ENCODE measurements at places on chromosomes 2 and 18.

DNA sequence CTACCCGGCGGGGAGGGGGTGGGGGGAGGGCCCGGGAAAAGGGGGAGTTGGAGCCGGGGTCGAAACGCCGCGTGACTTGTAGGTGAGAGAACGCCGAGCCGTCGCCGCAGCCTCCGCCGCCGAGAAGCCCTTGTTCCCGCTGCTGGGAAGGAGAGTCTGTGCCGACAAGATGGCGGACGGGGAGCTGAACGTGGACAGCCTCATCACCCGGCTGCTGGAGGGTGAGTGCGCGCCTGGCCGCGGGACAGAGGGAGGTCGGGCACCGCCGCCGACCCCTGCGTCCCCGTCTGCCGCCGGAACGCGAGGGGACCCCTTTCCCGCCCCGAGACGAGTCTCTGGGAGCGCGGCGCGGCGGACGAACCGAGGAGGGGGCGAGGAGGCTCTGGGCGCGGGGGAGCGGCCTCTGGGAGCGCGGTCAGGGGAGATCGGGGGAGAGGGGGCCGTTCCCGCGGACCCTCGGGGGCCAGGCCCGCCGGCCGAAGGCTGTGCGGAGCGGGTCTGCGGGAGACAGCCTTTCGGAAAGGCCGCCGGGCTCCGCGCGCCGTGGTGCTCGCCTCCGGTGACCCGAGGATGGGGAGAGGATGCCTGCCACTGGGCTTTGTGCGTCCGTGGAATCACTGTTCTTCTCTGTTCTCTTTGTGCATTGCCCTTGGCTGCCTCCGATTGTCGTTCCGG lies 463 bp downstream of the PPP1CB start:
- DNase-seq = no peak

DNA sequence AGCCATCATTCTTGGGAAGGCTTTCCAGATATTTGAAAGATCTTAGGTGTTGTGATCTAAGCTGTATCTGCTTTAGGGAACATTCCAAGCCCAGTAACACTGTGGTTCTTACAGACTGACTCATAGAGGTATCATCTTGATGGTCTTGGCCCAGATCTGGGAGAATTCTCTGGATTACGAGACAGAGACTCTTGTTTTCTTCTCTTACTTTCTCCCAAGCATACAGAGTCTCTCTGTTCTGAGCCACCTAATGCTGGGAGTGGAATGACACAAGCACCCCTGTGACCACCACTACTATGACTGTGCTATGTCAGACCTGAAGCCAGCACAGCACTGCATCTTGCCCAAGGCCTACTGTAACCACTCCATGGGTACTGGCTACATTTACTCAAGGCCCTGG lies 81.0 kb upstream of the EPAS1 start:
- no peak for DNase-seq

- no peak for DNase-seq
Observed at GRCh38 chr2:150167711-150168110, 319.8 kb downstream of the RND3 start.

- DNase-seq = no peak
Observed at GRCh38 chr2:32663864-32664263, 36.0 kb downstream of the TTC27 start.

DNA sequence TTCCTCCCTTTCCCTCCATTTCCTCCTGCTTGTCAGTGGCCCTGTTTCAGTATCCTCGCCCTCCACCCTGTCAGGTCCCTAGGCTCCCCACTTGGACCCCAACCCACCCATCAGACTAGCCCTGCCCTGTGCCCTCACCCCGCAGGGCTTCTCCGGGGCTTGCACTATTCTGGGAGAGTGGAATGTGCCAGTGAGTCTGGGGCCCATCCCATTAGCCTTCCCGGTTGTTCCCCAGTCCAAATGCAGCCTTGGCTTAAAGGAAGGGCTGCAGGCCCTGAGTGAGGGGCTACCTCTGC lies 45.5 kb downstream of the MYO7B start:
- DNase-seq = no peak

DNA sequence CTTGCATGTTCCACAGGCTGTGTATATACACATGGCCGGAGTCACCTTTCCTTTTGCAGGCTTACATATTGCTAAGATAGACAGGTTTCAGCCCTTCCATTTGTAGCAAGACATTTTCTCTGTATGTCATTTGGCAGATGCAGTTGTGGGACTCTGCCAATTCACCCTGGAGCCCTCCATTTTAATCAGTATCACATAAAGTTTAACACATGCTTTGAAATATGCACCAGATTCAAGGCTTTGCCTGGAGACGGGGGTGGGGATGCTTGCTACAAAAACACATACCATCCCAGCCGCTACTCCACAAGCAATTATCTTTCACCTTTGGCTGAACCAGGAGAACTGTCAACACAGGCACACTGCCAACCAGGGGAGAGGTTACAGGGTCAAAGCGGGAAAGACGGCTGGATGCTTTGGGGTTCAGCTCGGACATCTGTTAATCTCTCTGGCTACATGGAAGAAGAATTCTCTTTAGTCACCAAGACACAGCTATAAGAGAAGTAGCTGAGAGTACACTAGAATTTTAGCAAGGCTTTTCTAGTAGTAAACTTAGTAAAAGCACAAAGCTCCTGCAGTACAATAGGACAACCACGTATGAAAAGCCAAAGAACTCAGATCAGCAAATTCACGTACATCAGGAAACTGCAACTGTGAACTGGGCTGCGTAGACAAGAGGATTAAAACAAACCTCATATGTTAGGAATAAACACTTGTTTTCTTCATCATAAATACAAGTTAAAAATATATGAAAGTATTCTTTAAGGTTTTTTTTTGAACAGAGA lies 130.9 kb downstream of the EXOC6B start:
- DNase-seq = no peak

- no peak for DNase-seq
Observed at GRCh38 chr18:45745817-45746461, 22.0 kb downstream of the SLC14A1 start.

GRCh38 chr2:200749631-200750322 lies 61.9 kb upstream of the BZW1 start:
- no peak for DNase-seq

- DNase-seq = no peak
Observed at GRCh38 chr18:30748541-30748940, 294.0 kb downstream of the DSC3 start.

- DNase-seq = no peak
Observed at GRCh38 chr2:223095207-223095606, 43.2 kb downstream of the KCNE4 start.

DNA sequence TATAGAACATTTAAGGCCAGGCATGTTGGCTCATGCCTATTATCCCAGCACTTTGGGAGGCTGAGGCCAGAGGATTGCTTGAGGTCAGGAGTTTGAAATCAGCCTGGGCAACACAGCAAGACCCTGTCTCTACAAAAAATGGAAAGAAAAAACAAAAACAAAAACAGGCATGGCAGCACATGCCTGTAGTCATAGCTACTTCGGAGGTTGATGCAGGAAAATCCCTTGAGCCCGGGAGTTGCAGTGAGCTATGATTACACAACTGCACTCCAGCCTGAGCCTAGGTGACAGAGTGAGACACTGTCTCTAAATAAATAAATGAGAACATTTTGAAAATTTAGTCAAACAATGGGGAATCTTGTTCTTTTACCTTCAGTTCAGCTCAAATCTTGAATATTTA lies 12.1 kb upstream of the YES1 start:
- DNase-seq = no peak

DNA sequence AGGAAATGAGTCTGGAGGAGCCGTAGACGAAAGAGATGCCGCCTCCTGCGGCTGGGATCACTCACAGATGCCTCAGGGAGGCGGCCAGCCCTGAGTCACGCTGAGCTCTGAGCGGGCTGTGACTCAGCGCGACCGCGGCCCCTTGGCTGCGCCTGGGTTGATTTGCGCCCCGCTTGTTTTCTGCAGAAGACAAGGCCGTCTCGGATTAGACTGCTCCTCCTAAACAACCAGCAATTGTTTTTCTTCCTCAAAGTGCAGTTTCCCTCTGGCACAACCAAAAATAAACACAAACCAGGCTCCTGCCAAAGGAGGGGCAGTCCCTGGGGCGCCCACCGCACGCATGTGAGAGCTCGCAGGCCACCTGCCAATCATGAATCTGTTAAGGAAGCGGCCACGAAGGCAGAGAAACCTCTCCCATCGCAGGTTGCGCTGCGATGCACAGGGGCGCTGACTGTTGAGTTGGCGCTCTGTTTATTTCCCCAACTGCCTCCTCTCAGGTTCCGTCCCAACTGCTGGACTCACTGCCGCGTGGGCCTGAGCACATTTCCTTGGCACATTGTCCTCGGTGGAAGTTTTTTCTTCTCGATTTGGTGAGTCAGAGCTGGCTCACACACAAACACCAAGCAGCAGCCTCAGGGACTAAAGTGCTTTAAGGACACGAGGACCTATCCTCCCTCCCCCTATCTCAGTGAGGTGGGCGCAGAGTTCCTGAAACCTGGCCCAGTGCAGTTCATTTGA lies 85.2 kb upstream of the NDUFV2 start:
- peak; percentile 52 for DNase-seq

Data from stimulated activated CD8-positive, alpha-beta memory T cell treated with anti-CD3 and anti-CD28 coated beads, Interleukin-15, amount 100 ng/mL, for 24 hours (primary cell).